Breast epithelium (tissue), 4 donors: ENCODE measurements at places on chromosomes 6 and 20.

DNA sequence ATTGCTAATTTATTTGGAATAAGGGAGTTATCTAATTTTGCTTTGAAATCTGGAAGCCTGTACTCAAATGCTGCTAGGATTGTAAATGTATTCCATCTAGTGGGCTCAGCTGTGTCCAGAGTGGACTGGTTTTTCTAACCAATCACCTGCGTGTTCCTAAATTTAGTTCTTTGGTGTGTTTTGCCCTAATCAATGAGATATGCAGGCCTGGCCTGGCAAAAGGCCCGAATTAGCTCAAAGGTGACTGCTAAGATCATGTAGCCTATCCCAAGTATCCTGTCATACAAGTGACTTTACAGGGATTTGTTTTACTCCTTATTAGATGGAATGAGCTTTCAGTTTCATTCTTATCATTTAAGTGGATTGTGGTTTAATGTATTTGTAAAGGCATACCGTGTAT is 51.3 kb upstream of the ARMC2 start:
- no peaks in the 10 kb centered on the region for H3K27me3 ChIP-seq
- H3K27ac ChIP-seq: no peak overlapping the region
- no peak for DNase-seq

- DNase-seq: no peak
- no peaks in the 10 kb centered on the region for H3K4me1 ChIP-seq
- no peaks in the 10 kb centered on the region for H3K36me3 ChIP-seq
- H3K27ac ChIP-seq: peak overlapping the region; percentile 15
- no peaks in the 10 kb centered on the region for H3K27me3 ChIP-seq
Observed at GRCh38 chr6:42429836-42430235, 21.9 kb downstream of the TRERF1 start.

DNA sequence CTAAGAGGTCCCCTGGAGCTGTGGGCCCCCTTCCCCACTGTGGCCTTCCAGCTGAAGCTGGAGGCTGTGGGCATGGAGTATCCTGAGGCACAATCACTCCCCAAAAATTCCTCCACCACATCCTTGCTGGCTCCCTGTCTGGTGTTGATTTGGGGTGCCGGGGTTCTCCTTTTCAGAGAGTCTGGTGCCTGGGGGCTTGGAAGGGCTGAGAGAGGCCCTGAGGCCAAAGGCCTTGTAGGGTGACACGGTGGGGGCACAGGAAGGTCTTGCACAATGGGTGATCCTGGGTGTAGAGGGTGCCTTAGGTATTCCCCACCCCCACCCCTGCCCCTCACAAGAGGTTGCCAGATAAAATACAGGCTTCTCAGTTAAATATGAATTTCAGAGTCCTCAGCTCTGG is 33.2 kb upstream of the VEGFA start:
- no peaks in the 10 kb centered on the region for H3K27me3 ChIP-seq
- H3K4me3 ChIP-seq: no peak overlapping the region
- DNase-seq: no peak
- H3K4me1 ChIP-seq: no peaks in the 10 kb centered on the region
- no peak overlapping the region for H3K27ac ChIP-seq
- H3K36me3 ChIP-seq: no peaks in the 10 kb centered on the region

- H3K27me3 ChIP-seq: no peaks in the 10 kb centered on the region
- no peak overlapping the region for H3K27ac ChIP-seq
- no peak for DNase-seq
- no peaks in the 10 kb centered on the region for H3K36me3 ChIP-seq
- H3K4me1 ChIP-seq: no peaks in the 10 kb centered on the region
- no peak overlapping the region for H3K4me3 ChIP-seq
Observed at GRCh38 chr20:4881006-4881730, 120.1 kb downstream of the SLC23A2 start.

GRCh38 chr6:116535109-116535508 is 10.4 kb downstream of the TRAPPC3L start:
- no peak overlapping the region for H3K4me3 ChIP-seq
- no peak for DNase-seq
- H3K27me3 ChIP-seq: no peaks in the 10 kb centered on the region
- no peaks in the 10 kb centered on the region for H3K36me3 ChIP-seq

DNA sequence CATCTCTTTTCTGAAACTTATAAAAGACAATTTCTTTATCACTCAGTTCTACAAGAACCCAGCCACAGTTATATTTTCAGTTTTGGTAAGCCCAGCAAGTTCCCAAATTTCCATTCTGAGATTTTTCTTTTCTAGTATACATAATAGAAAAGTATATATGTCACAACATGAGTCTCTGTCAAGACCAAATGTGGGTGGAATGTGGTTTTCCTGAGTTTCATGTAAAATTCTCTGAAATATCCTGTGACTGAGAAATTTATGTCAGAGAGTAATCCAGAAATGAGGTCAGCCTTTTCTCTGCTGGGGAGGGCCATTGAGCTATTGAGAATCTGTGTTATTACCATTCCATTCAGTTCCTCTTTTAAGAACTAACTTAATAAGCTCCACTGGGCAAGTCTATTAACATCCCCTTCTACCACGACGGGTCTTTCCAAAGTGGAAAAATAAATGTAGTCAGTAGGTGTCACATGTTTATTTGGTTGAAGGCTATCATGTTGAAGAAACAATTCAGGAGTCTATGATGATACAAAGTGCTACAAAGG is 100.7 kb upstream of the HMGN3 start:
- no peaks in the 10 kb centered on the region for H3K36me3 ChIP-seq
- no peaks in the 10 kb centered on the region for H3K27me3 ChIP-seq
- no peaks in the 10 kb centered on the region for H3K4me1 ChIP-seq
- no peak overlapping the region for H3K4me3 ChIP-seq

DNA sequence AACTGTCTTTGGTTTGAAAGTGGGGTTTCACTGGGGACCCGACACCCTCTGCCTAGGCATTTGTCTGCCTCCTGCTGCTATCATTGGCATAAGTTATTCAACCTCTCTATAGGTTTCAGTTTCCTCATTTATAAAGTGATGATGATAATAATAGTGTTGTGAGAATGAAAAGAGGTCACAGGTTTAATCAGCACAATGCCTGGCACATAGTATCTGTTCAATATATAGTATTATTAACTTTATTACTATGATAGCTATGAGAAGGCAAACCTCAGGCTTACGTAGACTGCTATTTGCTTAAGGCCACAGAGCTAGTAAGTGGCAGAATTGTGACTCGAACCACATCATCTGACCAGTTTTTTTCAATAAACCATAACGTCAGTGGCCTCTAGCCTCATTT is 256.8 kb downstream of the CDKAL1 start:
- no peak overlapping the region for H3K4me3 ChIP-seq
- H3K36me3 ChIP-seq: no peaks in the 10 kb centered on the region
- no peak for DNase-seq
- no peaks in the 10 kb centered on the region for H3K27me3 ChIP-seq
- no peaks in the 10 kb centered on the region for H3K4me1 ChIP-seq

DNA sequence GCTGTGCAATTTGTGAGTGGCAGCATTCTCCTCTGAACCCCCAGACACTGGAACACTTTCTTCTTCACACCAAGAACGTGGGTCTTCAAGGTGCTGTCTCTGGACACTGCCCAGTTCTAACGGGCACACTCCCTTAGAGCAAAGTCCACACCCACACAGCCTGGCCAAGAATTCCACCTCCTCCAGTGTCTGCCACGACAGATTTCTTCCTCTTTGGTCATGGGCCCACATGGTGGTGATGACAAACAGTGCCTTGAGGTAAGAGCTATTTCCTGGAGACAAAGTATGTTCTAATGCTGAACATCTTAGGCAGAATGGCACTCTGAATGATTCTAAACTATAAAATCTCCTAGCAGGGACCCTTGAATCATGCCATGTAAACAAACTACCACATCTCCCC is 25.5 kb upstream of the SSTR4 start:
- no peaks in the 10 kb centered on the region for H3K4me1 ChIP-seq
- H3K4me3 ChIP-seq: no peak overlapping the region
- no peaks in the 10 kb centered on the region for H3K36me3 ChIP-seq
- peak; percentile 60 for DNase-seq
- H3K27me3 ChIP-seq: no peaks in the 10 kb centered on the region
- H3K27ac ChIP-seq: no peak overlapping the region

GRCh38 chr6:7528565-7528964 is 12.9 kb upstream of the DSP start:
- H3K36me3 ChIP-seq: no peaks in the 10 kb centered on the region
- no peak overlapping the region for H3K27ac ChIP-seq
- H3K4me1 ChIP-seq: no peaks in the 10 kb centered on the region
- H3K4me3 ChIP-seq: no peak overlapping the region
- no peak for DNase-seq

GRCh38 chr6:109008537-109009235 is 86.0 kb downstream of the SESN1 start:
- DNase-seq: peak; percentile 72
- H3K36me3 ChIP-seq: no peaks in the 10 kb centered on the region
- peak overlapping the region; percentile 98 for H3K27ac ChIP-seq
- no peaks in the 10 kb centered on the region for H3K27me3 ChIP-seq
- H3K4me1 ChIP-seq: peaks cover 8% of the 10 kb centered on the region

GRCh38 chr6:142013287-142013686 is 119.4 kb upstream of the GJE1 start:
- H3K36me3 ChIP-seq: no peaks in the 10 kb centered on the region
- no peak for DNase-seq
- no peaks in the 10 kb centered on the region for H3K27me3 ChIP-seq
- H3K27ac ChIP-seq: no peak overlapping the region

DNA sequence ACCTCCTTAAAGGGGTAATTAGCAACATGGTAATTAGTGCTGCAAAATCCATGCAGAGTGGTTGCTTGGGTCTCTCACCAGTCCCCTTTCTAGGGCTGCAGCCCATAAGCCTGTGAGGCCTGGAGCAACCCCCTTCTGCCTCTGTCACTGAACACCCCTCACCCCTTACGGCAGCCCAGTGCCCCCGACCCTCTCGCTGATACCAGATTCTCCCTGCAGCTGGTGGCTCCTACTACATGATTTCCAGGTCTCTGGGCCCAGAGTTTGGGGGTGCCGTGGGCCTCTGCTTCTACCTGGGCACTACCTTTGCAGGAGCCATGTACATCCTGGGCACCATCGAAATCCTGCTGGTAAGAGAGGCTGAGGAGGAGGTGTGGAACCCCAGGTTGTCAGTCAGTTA is 8.0 kb downstream of the SLC12A5 start:
- H3K4me1 ChIP-seq: no peaks in the 10 kb centered on the region
- no peak for DNase-seq
- peaks cover 56% of the 10 kb centered on the region for H3K27me3 ChIP-seq
- H3K4me3 ChIP-seq: no peak overlapping the region
- no peaks in the 10 kb centered on the region for H3K36me3 ChIP-seq
- no peak overlapping the region for H3K27ac ChIP-seq

- no peak for DNase-seq
- no peaks in the 10 kb centered on the region for H3K27me3 ChIP-seq
- H3K36me3 ChIP-seq: no peaks in the 10 kb centered on the region
- H3K4me3 ChIP-seq: no peak overlapping the region
Observed at GRCh38 chr6:25944688-25945574, 14.4 kb upstream of the SLC17A2 start.

DNA sequence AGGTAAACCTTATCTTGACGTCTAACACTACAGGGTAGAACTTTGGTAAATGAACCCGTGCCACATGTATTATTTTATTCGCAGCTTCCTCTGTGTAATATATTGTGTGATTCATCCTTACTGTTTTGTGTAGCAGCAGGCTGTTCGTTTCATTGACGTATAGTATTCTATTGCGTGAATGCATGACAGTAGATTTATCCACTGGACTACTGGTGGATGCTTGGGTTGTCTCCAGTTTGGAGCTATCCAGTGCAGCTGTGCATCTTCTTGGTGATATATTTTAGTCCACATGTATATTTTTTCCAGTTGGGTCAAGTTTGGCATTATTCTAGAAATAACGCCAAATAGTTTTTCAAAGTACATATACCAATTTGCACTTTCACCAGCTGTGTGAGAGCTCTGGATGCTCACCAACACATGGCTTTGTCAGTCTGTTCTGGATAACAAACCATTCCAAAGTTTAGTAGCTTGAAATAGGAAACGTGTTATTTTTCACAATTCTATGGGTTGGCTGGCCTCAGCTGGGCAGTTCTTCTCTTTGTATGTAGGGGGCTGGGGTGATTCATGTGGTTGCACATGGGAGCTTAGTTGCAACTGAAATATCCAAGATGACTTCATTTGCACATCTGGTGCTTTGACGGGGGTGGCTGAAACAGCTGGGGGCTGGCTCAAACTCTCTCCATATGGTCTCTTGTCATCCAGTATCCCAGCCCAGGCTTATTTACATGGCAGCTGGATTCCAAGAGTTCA is 9.3 kb downstream of the ECT2L start:
- H3K27ac ChIP-seq: no peak overlapping the region
- DNase-seq: no peak
- H3K4me3 ChIP-seq: no peak overlapping the region
- H3K27me3 ChIP-seq: no peaks in the 10 kb centered on the region
- H3K4me1 ChIP-seq: no peaks in the 10 kb centered on the region

DNA sequence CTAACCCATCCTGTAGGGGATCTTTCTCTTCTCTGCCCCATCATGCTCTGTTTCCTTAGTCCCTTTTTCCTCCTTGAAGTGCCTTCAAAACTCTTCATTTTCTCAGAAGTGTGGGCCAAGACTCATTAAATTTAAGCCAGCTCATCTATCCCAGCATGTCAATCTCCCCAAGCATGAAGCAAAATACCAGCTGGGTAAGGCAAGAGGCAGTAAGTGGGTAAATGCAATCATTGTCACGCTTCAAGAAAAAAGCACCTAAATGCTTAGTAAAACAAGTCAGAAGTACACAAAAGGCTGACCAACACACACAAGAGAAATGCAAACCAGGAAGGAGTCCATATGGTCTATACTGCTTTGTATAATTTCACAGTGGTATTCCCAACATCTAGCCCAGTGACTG is 61.5 kb downstream of the COL12A1 start:
- H3K27me3 ChIP-seq: no peaks in the 10 kb centered on the region
- H3K36me3 ChIP-seq: no peaks in the 10 kb centered on the region
- DNase-seq: no peak
- no peak overlapping the region for H3K4me3 ChIP-seq
- H3K27ac ChIP-seq: no peak overlapping the region

GRCh38 chr6:16476861-16477260 is 238.5 kb downstream of the GMPR start:
- no peaks in the 10 kb centered on the region for H3K4me1 ChIP-seq
- no peak overlapping the region for H3K4me3 ChIP-seq
- no peak overlapping the region for H3K27ac ChIP-seq
- no peak for DNase-seq
- H3K36me3 ChIP-seq: no peaks in the 10 kb centered on the region
- H3K27me3 ChIP-seq: no peaks in the 10 kb centered on the region

- no peaks in the 10 kb centered on the region for H3K27me3 ChIP-seq
- DNase-seq: no peak
- H3K27ac ChIP-seq: no peak overlapping the region
- H3K4me3 ChIP-seq: no peak overlapping the region
- H3K36me3 ChIP-seq: no peaks in the 10 kb centered on the region
Observed at GRCh38 chr6:47111685-47112084, 69.6 kb upstream of the ADGRF1 start.

GRCh38 chr6:11007715-11008608 is 36.1 kb downstream of the ELOVL2 start:
- no peaks in the 10 kb centered on the region for H3K4me1 ChIP-seq
- H3K27me3 ChIP-seq: no peaks in the 10 kb centered on the region
- H3K27ac ChIP-seq: no peak overlapping the region
- no peak for DNase-seq

DNA sequence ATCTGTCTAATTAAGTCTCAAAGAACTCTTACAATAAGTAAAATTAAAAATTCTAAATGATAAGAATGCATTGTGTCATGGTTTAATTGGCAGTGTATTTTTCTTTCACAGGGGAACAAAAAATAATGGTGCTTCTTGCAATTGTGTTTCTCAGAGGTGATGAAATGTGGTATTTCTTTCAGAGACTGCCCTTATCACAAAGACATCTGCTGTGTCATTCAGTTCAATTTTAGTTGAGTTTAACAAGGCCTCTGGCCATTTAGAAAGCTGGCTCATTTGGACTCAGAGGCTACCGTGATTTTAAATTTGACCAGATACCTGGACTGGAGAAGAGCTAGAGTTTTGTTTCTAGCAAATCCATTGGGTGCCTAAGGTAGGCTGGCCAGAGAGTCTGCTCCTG is 23.6 kb upstream of the ZNF831 start:
- no peaks in the 10 kb centered on the region for H3K36me3 ChIP-seq
- no peaks in the 10 kb centered on the region for H3K27me3 ChIP-seq
- no peak overlapping the region for H3K4me3 ChIP-seq
